NCI-H1417 treated with DMSO at 0.1 percent for 48 hours (cell line): ENCODE measurements at places on chromosomes 7 and 10.

GRCh38 chr10:103083266-103083976, 109.7 kb downstream of the NT5C2 start:
- DNase-seq: no peak

GRCh38 chr7:40531956-40532355, 397.2 kb downstream of the SUGCT start:
- no peak for DNase-seq

GRCh38 chr7:28921822-28922221, 36.3 kb downstream of the TRIL start:
- DNase-seq: peak; percentile 53

GRCh38 chr10:103685880-103686669, 169.3 kb downstream of the SH3PXD2A start:
- DNase-seq: no peak

GRCh38 chr10:29730458-29730857, 95.7 kb upstream of the SVIL start:
- DNase-seq: no peak

DNA sequence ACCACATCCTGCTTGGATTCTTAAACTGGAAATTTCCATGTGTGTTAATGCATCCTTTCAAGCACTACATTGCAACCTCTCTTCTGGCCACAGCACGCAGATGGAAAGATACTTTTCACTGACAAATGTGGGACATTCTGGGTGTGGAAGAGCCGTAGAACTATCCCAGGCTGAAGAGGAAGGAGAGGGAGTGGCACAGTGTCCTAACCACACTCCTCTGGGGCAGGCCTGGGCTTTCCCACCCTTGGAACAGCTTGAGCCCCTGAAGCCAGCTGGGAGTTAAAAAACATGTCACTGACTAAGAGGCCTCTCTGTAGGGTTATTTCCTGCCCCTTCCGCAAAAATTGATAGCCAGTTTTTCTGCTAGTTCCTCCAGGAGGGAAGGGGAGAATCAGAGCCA, 34.0 kb upstream of the DNMBP start:
- no peak for DNase-seq

- DNase-seq: no peak
Measured at GRCh38 chr10:78301891-78302738, 268.5 kb downstream of the RPS24 start.

GRCh38 chr10:71820966-71821365, 30.1 kb downstream of the PSAP start:
- DNase-seq: no peak

- no peak for DNase-seq
Measured at GRCh38 chr7:24334012-24334411, 50.0 kb downstream of the NPY start.

DNA sequence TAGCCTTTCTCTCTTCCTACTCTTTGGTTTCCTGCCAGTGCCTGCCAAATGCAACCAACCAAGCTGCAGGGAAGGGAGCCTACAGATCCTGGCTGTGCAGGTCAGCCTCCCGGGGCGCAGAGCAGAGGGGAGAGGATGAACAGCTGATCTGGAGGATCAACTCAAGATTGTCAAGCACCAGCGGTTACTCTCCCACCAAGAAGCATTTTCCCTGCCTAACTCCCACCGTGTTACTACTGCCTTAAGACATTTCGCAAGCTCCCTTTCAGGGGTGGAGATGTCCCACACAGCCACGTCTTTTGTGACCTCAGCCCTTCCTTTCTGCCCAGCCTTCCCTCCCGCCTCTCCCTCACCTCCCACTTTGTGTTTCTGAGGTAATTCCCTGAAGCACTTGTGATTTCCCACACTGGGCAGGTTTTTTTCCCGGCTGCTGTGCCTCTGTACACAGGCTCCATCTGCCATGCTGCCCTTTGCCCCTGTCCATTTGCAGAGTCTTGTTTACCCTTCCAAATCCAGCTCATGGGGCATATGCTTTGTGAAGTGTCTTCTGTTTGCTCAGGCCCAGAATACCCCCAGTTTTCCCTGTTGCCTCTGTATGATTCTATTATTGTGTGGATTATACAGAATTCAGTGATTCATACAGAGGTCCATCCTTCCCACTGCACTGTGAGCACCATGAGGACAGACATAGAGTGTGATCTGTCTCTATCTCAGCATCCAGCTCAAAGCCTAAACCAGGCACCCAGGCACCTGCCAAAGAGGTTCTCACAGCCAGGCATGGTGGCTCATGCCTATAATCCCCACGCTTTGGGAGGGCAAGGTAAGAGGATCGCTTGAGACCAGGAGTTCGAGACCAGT, 40.9 kb upstream of the PAPSS2 start:
- DNase-seq: no peak

- no peak for DNase-seq
Measured at GRCh38 chr10:17687117-17687831, 43.3 kb downstream of the STAM start.

GRCh38 chr7:50807026-50807730, 24.5 kb upstream of the GRB10 start:
- no peak for DNase-seq

GRCh38 chr7:73628504-73628903, 4.2 kb upstream of the MLXIPL start:
- no peak for DNase-seq

- no peak for DNase-seq
Measured at GRCh38 chr7:46600340-46600739, 679.3 kb upstream of the IGFBP3 start.

GRCh38 chr7:43758822-43759683, 573 bp downstream of the BLVRA start:
- no peak for DNase-seq

GRCh38 chr7:134767520-134768168, 11.8 kb upstream of the CALD1 start:
- no peak for DNase-seq

DNA sequence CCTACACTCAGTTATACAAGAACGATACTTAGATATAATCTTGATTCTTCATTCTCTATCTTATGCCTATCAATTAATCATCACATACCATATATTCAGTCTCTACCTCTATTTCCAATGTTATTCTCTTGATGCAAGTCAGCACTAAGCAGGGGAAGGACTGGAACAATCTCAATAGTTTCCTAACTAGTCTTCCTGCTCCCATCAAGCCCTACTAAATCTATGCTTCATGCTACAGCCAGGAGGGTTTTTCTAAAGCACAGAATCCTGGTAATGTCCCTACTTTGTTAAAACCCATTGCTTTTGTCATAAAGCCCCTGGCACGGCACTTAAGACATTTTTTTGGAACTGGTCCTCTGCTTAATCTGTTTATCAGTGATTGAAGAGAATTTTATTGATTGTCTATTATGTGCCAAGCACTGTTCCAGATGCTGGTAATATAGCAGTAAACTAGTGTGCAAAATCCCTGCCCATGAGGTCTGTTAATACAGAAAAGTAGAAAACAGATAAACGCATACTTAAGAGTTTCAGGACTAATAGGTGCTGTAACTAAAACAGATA, 323.3 kb upstream of the LRRN3 start:
- no peak for DNase-seq

DNA sequence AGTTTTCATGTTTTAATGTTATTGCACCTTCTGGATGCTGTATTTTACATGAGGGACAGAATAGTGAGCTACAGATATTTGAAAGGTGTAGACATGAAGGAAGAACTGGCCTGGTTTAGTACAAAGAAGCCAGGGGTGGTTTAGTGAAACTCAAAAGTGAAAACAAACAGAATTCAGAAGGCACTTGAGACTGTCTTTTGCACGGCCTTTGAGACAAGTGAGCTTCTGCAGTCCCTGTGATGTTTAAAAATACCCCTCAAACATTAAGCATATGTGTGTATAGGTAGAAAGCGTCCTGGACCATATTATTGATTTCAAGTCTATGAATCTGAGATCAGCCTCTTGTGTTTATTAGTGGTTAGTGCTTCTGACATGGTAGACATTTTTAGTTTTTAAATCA, 118.9 kb downstream of the CDK14 start:
- DNase-seq: no peak

GRCh38 chr7:135558881-135559280, 1.2 kb downstream of the NUP205 start:
- DNase-seq: no peak

DNA sequence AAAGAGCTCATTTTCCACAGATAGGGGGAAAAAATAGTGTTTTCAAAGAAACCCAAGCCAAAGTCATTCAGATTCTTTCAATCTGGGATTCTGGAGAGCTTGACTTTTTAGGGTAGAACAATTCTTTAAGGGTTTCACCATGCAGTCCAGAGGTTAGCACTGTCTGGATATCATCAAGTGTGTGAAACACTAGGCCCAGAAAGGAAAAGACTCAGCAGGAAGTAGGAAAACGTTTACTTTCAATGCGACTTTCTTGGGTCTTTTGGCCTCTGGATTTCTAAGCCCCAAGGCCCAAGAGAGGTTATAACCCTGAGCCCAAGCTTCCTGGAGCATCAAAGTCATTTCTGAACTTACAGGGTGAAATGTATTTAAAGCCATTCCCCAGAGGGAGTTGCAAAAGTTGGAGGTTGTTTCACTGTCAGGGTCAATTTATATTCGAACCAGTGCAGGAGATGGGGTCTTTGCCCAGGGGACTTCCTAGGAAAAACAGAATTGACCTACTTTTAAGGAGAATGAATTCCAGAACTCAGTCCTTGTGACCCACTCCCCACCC, 158.0 kb downstream of the C7orf25 start:
- DNase-seq: no peak

- no peak for DNase-seq
Measured at GRCh38 chr7:16554518-16555236, 28.1 kb downstream of the LRRC72 start.

GRCh38 chr10:97178074-97178473, 7.7 kb downstream of the SLIT1 start:
- no peak for DNase-seq

GRCh38 chr7:46032942-46033341, 111.9 kb upstream of the IGFBP3 start:
- DNase-seq: no peak

DNA sequence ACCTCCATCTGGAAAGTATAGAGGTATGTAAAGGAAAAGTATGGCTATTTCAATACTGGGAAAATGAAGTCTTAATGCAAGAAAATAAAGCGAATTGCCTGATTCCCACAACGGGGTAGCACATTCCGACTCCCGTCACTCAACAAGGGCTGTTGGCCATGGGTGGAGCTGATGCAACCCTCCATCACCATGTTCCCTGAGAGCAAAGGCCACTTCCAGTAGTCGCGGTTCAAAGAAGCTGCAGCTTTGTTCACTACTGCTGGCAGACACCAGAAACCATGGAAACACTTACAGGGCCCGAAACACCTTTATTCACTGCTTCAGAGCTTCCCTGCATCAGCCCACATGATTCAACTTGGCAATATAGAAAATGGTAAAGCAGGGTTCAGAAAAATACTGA, 44.0 kb downstream of the TMEM26 start:
- DNase-seq: no peak

GRCh38 chr10:126384269-126384873, 3.9 kb downstream of the ADAM12 start:
- DNase-seq: no peak

DNA sequence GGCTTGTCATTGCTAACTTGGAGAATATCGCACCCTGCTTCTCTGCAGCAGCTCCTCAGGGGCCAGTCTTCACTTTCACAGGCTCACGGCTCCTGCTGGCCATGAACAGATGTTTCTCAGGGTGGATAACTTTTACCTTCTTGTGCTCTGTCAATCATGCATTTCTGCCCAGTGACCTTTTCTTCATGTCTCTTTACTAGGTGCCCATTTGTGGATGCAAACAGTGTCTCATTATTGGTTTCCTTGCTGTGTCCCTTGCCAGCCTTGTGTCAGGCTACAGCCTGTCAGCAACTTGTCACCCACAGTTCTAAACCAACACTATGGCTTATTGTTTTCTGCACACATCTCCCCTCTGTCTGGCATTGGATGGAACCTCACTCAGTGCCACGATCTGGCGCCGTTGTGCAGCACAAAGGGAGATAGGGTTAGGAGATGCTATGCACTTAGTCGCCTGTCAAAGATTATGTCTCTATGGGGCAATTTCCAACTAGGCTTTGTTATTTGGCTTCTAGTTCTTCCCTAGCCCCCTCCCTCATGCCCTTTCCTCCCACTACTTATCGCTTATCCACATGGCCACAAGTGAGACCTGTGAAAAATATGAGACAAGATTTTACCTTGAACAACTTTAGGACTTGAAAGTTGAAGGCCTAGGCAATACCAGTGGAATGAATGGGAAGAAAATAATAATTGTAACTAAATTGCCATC, 45.7 kb upstream of the NXPH1 start:
- DNase-seq: no peak

DNA sequence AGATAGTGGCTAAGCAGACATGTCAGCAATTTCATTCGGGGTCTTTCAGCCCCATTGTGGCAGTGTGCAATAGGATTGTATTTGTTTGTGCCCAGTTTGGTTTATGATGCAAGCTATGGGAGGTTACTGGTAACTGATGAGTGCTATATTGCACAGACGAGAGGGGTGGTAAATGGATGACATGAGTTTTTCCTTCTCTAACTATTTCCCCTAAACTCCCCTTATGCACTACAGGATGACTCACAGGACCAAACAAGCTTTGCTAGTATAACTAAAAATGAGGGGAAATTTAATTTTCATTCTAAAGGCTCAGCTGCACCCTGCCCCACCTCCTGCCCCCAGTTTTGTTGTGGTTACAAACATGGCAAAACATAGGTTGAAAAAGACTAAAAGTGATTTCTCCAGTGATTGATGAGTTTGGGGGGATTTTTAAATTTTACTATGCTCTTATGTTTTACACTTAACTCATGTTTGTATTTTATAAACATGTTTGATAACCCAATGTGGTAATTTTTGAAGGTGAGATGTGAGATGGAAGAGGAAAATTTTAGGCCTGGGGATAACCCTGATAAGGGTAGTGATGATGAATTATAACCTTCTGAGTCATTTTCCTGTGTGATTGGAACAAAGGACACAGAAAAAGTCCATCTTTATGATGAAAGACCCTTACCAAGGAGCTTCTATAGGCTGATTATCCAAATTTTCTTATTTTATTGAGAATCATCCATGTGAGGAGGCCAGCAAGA, 60.8 kb upstream of the NAMPT start:
- DNase-seq: no peak

DNA sequence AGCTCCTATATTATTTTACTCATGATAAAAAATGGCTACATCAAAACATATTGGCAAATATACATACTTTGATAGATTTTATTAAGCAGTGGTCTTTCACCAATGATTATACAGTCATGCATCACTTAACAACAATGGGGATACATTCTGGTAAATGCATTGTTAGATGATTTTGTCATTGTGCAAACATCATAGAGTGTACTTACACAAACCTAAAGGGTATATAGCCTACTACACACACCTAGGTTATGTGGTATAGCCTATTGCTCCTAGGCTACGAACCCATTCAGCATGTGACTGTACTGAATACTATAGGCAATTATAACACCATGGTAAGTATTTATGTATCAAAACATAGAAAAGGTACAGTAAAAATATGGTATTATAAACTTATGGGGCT, 98.9 kb upstream of the IL6 start:
- peak; percentile 11 for DNase-seq

- no peak for DNase-seq
Measured at GRCh38 chr10:14039968-14040668, 290.6 kb downstream of the FRMD4A start.

GRCh38 chr10:69506487-69506833, 55.2 kb downstream of the TSPAN15 start:
- no peak for DNase-seq
